NCI-H187 treated with DMSO at 0.1 percent for 48 hours (cell line): ENCODE measurements at places on chromosomes 7 and 10.

DNA sequence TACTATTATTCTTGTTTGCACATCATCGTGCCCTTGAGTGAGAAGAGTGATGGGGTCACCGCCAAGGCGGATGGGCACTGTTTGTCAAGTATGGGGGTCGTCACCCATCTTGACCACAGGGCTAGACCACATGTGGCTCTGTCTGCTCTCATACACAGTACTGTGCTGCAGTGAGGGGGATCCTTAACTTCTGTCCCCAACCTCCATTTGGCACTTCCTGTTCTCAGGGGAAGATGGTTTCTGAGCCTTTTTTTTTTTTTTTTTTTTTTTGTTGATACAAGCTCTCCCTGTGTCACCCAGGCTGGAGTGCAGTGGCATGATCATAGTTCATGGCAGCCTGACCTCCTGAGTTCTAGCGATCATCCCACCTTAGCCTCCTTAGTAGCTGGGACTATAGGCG is 13.6 kb downstream of the WBP1L start:
- no peak for DNase-seq

DNA sequence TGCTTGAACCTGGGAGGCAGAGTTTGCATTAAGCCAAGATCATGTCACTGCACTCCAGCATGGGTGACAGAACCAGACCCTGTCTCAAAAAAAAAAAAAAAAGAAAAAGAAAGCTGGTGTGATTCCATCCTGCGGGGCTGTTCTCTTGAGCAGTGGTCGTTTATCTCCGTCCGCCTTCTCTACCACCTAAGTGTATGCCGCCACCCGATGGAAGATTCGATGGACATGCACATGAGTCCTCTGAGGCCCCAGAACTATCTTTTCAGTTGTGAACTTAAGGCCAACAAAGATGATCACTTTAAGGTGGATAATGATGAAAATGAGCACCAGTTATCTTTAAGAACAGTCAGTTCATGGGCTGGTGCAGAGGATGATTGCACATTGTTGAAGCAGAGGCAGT is 65.7 kb downstream of the ABRAXAS2 start:
- no peak for DNase-seq

GRCh38 chr7:157622000-157622399 is 285.2 kb downstream of the DNAJB6 start:
- DNase-seq, result no peak

- no peak for DNase-seq
Observed at GRCh38 chr7:92976931-92977330, 140.6 kb upstream of the CDK6 start.

DNA sequence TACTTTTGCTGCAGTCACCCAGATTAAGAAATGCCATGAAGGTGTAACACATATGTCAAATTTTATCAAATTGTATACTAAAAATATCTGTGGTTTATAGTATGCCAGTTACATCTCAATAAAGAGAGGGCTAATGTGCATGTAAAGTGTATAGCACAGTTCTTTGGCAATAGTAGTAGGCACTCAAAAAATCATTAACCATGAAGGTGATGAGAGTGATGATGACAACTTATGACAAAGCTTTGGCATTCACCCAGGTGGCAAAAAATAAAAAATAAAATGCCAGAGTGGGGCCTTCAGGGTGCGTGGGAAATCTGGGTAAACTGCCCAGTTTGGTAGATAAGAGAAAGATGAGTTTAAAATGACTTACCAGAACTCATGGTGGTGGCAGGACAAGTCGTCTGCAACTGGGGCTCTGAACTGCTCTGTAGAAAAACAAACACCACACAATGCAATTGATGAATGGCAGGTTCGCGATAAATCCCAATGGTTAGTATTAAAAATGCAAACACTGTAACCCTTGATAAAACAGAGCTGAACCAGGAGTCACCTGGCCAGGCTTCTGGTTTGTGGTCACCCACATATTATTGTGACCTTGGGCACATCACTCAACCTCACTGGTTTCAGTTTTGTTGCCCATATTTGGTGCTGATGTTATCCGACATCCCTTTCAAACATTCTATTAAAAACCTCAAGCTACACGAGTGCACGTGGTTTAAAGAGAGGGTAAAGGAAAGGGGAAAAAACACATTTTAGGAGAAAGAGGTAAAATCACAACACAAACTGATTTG is 120.2 kb downstream of the SORBS1 start:
- DNase-seq, result no peak

DNA sequence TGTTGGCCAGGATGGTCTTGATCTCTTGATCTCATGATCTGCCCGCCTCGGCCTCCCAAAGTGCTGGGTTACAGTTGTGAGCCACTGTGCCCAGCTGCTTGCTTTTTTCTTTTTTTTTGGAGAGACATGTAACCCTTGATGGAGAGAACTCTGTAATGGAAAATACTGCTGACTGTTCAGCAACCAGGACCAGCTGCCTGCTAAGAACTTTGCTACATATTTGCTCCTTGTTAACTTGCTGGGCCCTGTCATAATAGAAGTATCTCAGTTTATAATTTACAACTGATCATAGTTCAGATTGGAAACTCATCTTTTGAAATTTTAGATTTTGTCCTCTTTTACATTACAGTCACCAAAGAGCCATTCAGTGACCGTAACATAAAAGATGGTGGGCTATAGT is 34.9 kb downstream of the TASOR2 start:
- no peak for DNase-seq

DNA sequence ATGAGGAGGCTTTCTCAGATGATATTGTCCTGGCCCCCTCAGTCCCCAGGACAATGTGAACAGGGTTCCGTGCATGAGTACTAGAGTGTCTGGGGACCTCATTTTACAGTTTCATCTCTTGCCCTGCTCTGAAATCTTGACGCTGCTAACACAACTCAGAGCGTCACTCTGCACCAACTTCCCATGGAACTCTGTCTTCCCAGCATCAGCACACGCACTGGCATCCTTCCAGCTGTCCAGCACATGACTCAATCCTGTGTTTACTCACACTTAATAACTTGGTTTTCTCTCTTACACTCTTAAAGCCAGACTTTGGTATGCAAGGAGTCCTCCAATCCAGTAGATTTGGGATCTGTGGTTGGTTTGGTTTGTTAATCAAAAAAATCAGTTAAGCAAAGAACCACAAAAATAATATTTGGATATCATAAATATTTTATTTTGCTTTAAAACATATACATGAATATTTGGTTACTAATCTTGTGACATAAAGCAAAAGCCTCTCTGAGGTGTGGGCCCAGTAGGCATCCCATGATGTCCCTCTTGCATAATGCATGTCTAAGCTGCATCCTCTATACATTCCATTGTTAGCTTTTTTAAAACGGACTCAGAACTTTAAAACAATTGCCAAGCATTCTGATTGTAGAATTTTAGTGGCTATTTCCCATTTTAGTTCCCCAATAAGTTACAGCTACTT is 131.0 kb downstream of the CXCL12 start:
- no peak for DNase-seq
